ENCODE measurements at places on chromosomes 1 and 21.

DNA sequence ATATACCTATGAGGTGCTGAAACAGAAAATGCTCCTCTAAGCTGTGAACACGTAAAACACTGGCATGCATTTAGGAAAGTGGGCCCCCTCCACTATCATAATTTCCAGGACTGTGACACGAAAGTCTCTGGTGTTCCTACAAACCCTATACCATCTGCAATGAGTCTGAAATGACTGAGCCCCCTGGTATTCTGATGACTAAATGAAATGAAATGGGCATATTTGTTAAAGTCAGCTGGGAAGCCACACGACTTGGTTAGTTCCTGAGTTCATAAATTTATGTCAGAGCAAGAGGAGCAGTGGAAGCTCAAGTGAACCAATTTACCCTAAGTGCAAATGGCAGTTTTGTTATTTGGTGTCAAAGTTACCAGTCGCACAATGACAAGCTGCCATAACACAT, 182.3 kb downstream of the KCTD3 start:
- DNase-seq = no peak

DNA sequence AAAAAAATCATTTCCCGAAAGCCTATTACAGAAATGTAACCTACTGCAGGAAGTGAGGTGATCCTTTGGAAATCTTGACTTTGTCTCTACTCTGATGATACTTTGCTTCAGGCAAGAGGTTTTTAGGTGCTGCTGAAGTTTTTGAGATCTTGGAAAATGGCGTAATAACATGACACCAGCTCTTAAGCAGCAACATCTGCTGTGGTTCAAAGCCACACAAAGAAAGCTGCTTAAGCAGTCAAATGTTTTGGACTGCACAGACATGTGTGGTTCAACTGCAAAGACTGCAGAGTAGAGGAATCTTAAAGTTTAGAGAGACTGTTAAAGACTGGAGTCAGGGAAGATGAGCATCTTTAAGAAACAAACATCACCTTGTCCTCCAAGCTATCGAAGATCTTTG, 139.0 kb downstream of the RASAL2 start:
- DNase-seq = no peak

DNA sequence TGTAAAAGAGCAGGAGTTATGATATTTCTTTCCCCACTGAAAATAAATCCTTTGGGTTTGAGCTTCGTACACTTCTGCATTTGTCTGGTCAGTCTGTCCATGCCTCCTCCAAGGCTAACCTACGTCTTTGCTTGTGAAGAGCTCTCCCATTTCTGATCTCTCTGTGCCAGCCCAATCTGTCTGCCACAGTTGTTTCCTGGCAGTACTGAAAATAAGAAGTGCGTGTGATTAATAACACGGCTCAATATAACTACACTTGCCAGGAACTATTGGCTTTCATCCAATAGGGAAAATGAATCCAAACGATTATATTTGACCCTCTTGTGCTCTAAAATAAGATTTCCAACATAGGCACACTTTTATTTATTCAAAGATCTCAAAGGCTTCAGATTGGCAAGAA, 19.2 kb upstream of the COL24A1 start:
- DNase-seq = no peak

GRCh38 chr1:56550138-56550858, 29.1 kb downstream of the PLPP3 start:
- no peak for DNase-seq

DNA sequence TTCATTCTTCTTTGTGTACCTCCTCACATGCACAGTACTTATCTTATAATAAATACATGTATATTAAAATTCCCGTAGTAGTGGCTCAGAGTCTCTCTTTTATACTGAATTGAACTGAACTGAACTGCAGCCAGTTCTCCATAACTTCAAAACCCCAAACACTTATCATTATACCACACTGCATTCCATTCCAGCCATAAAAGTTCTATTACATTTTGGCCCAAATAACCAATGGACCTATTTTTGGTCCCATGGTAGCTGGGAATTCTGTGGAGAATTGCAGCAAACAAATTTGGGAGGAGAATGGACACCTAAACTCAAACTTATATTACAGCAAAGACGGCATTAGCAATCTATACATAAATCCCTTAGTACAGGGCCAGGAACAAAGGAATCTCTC, 86.6 kb upstream of the C1orf87 start:
- DNase-seq = no peak

GRCh38 chr1:28313702-28314546, 14.9 kb upstream of the MED18 start:
- no peak for DNase-seq

DNA sequence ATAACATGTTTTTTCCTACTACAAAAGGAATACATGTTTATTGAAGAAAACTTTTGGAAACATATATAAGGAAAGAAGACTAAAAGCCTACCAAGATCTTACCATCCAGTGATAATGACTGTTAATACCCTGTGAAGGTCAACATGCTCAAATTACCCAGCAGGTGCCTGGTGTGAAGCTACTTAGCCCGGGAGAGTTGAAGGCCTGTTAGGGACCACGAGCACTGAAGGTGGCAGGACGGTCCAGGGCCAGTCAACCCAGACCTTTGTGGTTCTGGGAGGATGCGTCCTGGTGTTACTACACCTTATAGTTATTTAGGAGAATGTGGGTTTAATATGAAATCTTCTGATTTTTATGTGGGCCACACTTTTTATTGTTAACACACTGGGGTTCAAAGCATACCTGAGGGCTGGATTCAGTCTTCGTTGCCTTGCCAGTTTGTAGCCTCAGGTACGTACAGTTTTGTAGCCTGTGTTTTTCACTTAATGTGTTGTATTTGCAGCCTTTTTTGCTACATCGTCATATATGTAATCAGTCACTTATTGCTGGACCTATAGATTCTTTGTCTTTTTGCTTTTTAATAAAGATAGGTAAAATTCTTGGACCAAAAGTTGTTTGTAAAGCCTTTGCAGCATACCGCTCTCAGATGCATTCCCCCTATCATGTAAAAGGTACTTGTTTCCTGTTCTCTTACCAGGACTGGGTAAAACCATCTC, 9.8 kb downstream of the ITSN1 start:
- no peak for DNase-seq

- peak; percentile 79 for DNase-seq
These were observed 3.0 kb downstream of the ZC3H12A start for GRCh38 chr1:37477198-37477931.

- no peak for DNase-seq
These were observed 12.7 kb downstream of the GABRD start for GRCh38 chr1:2031546-2032540.

- no peak for DNase-seq
These were observed 11.4 kb upstream of the MMEL1 start for GRCh38 chr1:2644171-2644570.

GRCh38 chr21:21439761-21440160, 441.6 kb downstream of the NCAM2 start:
- no peak for DNase-seq

- DNase-seq = no peak
These were observed 1.9 kb upstream of the ATG4C start for GRCh38 chr1:62781841-62782543.

GRCh38 chr21:42407476-42407875, 3.8 kb downstream of the UBASH3A start:
- no peak for DNase-seq

DNA sequence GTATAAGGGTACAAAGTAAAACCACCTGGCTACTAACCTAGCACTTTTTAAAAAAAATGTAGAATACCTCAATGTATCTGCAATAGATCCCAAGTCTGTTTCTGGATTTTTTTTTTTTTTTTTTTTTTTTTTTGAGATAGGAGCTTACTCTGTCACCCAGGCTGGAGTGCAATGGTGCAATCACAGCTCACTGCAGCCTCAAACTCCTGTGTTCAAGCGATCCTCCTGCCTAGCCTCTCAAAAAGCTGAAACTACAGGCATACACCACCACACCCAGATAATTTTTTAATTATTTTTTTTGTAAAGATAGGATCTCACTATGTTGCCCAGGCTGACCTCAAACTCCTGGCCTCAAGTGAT, 537.5 kb upstream of the CAMK1G start:
- DNase-seq = no peak

- DNase-seq = no peak
These were observed 64.7 kb downstream of the NRIP1 start for GRCh38 chr21:15000081-15000480.

- no peak for DNase-seq
These were observed 49.7 kb upstream of the NEK7 start for GRCh38 chr1:198107091-198107501.

DNA sequence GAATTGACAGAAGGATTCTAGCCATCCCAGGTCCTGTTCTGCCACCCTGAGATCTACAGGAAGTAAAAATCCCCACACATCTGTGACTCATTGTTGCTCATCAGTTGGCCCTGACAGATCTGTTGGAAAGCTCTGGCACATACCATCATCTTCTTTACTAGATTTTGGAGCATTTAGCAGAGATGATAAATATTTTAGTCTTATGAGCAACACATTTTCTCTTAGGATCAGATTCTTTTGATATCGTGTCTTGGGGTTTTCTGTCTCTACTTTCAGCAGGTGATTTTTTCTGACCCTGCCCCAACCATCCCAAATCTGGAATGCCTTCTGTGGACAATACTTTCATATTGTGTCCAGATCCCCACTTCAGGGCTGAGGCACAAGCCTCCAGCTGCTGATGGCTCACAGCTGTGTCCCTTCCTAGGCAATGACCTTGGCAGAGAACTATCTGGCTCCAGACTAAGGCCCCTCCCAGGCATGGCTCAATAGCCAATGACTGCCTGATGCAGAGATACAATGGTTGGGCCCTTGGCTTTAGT, 102.8 kb downstream of the GDAP2 start:
- no peak for DNase-seq

DNA sequence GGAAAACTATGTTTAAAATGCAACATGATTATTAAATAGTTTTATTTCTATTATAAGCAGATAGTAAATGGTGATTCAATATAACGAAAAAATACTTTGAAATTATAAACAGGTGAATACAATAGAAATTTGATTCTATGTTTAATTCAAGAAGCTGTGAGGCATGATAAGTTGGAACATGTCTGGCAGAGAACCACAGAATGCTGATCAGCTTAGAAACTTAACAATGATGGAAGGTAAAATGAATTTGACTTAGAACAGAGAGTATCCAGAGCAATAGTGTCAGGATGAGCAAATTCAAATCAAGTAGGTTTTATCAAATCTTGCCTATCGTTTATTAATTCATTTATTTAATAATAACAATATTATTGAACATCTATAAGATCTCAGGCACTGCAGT, 83.4 kb upstream of the ADGRL4 start:
- DNase-seq = no peak

DNA sequence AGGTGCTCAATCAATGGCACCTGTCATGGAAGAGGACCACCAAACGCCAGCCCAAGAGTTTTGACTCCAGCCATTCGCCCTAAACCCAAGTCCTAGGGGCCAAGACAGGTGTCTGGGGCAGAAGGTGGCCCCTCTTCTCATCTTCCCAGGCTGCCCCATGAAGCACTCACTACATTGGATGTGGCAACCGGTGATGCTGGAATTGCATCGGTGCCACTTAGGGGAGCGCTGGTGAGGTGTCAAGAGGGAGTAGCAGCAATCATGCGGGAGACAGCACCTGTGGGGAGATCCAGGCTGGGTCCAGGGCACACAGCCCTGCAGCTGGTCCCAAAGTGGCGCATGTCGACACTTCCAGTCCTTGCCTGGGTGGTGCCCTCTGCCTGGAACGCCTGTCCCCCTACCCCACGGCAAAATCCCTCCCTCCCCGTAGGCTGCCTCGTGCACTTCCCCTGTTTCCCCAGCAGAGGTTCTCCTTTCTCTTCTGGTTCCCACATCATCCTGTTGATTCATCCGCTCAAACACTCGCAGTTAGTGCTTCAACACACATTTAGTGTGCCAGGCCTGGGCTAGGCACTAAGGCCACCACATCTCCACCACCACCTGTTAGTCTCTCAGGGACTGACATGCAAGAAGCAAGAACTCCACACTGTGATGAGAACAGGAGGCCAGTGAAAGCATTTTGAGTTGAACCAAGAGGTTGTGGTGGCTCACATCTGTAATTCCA, 18.5 kb downstream of the PLA2G2D start:
- DNase-seq = peak; percentile 6

- no peak for DNase-seq
These were observed 81.9 kb upstream of the EDN2 start for GRCh38 chr1:41566274-41566885.
